ENCODE measurements at places on chromosomes 4 and X. TPM values are rescaled to one million over a fixed set of nuclear protein-coding genes. Genes with fewer than 3 reads are reported as not detected.
A peak's percentile ranks its signal among the peaks of the same experiment; 100 is the strongest.

DNA sequence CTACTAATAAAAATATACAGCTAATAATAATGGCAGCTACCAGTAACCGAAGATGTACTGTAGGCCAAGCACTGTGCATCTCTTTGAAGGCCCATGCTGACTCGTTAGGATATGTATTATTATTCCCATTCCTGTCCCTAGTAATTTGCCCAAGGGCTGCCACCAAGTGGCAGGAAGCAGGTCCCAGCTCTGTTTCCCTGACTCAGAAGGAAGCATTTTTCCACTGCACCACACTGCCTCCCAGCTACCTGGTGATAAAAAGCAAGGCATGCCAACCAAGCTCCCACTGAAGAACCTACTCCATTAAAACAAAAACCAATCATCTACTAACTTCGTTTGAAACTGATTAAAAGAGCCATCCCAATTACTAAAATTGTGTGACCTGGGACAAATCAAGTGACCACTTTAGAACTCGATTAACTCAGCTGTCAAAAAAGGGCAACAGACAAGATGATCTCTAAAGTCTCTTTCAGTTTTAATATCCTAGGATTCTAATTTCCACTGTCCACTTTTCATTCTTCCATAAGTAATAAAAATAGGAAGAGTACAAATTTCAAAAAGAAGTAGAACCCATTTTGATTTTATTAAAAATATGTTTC, 24.3 kb upstream of the PGM2 start:
- peak; percentile 86 for DNase-seq

- no peak for DNase-seq
These were observed 50.0 kb upstream of the CLCN4 start for GRCh38 chrX:10106806-10107205.

GRCh38 chr4:108008721-108009120, 19.0 kb downstream of the HADH start:
- no peak for DNase-seq

DNA sequence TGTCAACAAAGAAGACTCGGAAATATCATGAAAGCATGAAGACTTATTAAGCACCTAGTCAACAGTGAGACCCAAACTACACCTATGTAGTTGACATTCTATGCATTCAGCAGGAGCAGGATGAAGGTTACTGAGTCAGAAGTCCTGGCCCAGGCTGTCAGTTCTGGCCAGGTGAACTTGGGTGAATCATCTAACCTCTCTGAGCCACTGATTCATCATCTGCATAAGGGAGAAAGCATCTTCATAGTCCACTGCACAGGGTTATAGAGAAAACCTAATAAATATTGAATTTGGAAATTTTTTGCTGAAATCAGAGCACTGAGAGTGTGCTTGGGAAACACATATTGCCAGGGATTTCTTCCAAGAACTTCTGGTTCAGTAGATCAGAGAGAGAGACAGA, 296.0 kb upstream of the SFRP2 start:
- no peak for DNase-seq

- DNase-seq, result peak; percentile 40
These were observed 128.5 kb downstream of the LARP7 start for GRCh38 chr4:112765317-112765974.

DNA sequence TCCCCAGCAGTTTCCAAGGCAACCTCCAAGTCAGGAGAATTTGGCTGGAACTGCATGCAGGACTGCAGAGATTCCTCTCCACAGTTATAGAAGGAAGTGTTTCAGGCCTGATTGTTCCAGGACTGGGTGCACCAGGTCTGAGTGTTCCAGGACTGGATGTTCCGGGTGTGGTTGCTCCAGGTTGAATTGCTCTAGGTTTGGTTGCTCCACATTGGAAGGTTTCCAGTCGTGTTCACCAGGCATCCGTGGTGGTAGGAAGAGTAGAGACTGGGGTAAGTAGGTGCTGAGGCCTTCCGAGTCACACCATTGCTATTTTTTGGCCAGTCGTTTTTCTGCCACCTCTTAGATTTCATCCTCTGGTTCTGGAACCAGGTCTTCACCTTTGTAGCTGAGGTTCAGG, 105.4 kb downstream of the MSN start:
- no peak for DNase-seq

GRCh38 chr4:145935253-145936141, 3.1 kb downstream of the ZNF827 start:
- peak; percentile 35 for DNase-seq

DNA sequence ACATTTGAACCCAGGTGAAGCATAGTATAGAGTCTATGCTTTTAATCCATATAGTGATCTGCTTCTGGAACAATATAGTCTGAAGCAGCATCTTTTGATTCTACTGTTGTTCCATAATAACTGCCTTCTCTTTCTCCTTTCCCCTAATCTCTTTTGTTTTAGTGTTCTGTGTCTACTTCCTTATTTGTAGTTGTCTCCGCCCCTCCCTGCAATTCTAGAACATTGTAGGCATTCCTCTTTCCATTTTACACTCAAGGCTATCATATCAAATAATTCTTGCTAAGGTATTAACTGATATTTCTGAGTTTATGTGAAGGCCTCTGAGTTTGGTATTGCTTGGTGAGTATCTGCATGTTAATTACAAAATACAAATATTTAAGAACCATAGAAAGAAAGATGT, 11.6 kb downstream of the BLTP1 start:
- no peak for DNase-seq

Gene CACNA1F
- 1.6 TPM for total RNA-seq

Gene F9
- total RNA-seq, result 13.0 TPM

Gene FGG
- total RNA-seq, result 1,531 TPM

Gene BBS12
- total RNA-seq, result 4.7 TPM

Gene SMAD1
- total RNA-seq, result 21.2 TPM

Gene PDGFRA
- total RNA-seq, result 117 TPM

Gene MFAP3L
- total RNA-seq, result 11.4 TPM

Gene CCDC160
- 0.47 TPM for total RNA-seq

Gene CDS1
- total RNA-seq, result 24.3 TPM
